Smooth muscle cell of trachea (primary cell): ENCODE measurements at places on chromosomes 6 and 20. TPM values are rescaled to one million over a fixed set of nuclear protein-coding genes. Genes with fewer than 3 reads are reported as not detected.

Gene IL17F
- total RNA-seq: not detected in 2 replicates

Gene RSPO3
- 2.0 and 2.3 TPM in 2 replicates for total RNA-seq

Gene MACROD2
- 0.50 and 1.5 TPM in 2 replicates for total RNA-seq

Gene FILIP1
- total RNA-seq: 0.29 and 0.83 TPM in 2 replicates

Gene LY6G6D
- total RNA-seq: not detected in 2 replicates

Gene GJA1
- total RNA-seq: 120 and 124 TPM in 2 replicates

Gene ATP6V1G2
- total RNA-seq: 5.5 and 5.7 TPM in 2 replicates

Gene PACRG
- total RNA-seq: 1.3 TPM in 1 of 2 replicates, not detected in the other

Gene ARFGEF3
- 0.17 and 0.44 TPM in 2 replicates for total RNA-seq

Gene MAP3K5
- 30.7 and 46.6 TPM in 2 replicates for total RNA-seq

Gene LIN28B
- not detected in 2 replicates for total RNA-seq

Gene RCAN2
- total RNA-seq: 2.2 and 6.3 TPM in 2 replicates

Gene RIPPLY2
- total RNA-seq: 0.29 and 0.66 TPM in 2 replicates

Gene RHAG
- not detected in 2 replicates for total RNA-seq

Gene PLN
- under 0.01 TPM in 1 of 2 replicates, not detected in the other for total RNA-seq
